ENCODE measurements at places on chromosomes 4 and X.

GRCh38 chr4:1451752-1452122 lies 45.5 kb upstream of the NKX1-1 start:
- no peak for DNase-seq

GRCh38 chrX:63526863-63527262 lies 175.7 kb upstream of the SPIN4 start:
- no peak for DNase-seq

GRCh38 chrX:48676106-48676892 lies 7.3 kb upstream of the WAS start:
- peak; percentile 89 for DNase-seq

DNA sequence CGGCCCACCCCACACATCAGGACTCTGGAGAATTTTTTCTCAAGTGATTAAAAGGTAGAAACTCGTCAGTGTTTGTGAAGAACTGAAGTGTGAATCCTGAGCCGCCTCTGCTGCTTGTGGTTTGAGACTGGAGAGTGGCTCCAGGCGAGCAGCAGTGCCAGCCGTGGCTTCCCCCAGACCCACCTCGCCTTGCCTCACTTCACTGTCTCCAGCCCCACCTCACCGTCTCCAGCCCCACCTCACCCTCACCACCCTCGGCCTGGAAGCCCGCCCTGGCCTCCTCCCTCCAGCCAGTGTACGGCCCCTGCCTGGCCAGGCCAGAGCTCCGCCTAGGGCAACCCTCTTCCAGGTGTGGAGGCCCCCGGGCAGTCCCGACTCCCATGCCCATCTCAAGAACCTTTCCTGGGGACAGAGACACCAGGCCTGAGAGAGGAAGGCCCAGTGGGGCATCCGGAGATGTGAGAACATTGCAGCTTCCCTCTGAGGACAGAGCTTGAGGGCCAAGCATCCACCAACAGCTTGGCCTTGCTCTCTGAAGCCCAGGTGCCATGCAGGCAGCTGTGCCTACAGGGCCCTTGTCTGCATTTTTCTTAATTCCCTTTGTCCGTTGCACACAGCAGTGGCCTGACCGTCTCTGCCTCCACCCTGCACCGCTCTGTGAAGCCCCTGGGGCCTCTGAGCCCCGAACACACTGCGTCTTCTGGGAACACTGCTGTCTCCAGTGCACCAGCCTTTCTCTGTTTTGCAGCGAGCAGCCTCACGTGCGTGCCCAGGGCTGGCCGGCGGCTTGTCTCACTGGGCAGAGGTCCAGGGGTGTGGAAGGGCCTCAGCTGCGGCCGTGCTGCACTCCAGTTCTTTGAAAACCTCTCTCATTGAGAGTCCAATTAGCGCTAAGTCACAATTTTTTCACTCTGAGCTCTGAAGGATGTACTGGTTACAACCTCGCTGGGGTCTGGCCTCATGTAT lies 13.8 kb downstream of the SH3BP2 start:
- no peak for DNase-seq

- DNase-seq: no peak
Measured at GRCh38 chr4:26473893-26474292, 16.4 kb downstream of the CCKAR start.

GRCh38 chr4:1416051-1416947 lies 10.1 kb upstream of the NKX1-1 start:
- DNase-seq: no peak

DNA sequence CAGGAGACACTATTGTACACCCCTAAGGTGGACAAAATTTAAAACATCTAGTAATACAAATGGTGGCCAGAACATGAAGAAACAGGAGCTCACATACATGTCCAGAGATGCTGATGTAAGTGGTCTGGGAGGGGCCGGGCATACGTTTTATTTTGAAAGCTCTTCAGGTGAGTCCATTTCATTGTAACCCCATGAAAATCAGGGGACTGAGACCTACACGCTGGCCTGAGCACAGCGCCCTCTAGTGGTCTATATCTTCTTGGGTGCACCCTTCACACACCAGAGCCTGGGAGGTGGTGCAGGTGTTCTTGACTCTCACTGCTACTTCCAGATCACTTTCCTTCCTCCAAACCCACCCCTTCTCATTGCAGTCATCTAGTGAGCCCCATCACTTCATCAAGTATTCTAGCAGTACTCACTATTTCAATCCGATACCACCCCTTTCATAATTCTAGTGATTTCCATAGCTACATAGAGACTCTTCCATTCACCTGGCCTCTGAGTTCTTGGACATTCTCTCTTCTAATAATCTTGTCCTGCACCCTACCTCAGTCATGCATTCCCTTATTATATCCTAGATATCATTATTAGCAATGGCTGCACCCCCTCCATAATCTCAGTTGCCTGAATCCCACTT lies 4.3 kb upstream of the TLR6 start:
- DNase-seq: peak; percentile 76

DNA sequence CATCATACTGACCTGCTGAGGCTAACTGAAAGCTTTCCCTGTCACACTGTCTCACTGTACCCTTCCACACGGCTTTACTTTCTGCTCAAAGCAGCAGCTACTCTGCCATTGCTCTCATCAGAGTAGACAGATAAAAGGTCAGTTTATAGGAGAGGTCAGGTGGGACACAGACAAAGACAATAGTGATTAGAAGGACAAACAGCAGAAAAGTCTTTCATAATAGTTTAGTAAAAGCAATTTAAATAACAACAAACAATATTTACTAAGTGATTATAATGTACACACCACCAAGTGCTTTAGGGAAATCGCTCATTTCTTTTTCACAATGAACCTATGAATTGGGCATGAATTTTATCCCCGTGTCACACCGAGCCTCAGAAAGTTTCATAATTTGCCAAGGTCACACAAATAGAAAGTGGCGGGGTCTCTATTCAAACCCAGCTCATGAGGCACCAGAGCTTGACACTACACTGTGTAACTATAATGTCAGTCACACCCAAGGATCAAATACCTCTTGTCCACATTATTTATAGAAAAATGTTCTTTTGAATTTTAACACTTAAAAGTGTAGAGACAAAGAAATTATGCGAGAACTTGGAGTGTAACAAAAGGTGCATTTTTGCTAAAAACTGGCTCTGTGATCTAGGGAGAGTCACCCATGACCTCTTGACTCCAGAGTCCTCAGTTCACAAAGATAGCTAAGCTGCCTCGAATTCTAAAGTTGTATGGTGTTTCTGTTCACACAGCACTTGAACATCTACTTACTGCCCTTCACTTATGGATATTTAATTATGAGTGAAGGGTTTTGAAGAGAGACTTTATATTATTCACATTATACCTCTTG lies 24.5 kb upstream of the SORBS2 start:
- DNase-seq: no peak

DNA sequence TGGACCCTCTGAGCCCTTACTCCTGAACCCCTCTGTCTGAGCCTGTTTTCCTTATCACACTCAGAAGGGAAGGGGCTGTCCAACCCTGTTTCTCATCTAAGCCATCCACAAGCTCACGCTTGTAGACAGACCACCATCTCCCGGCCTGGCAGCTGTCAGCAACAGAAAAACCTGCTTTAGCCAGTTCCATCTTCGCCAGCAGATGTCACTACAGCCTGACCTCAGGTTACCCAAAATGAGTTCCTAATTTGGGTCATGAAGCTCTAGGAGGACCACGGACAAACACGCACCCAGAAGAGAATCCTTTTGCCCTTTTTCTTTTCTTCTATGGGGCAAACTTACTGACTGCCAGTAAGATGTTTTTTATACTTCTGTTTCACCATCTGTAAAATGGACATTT lies 445.4 kb downstream of the BCOR start:
- DNase-seq: peak; percentile 4

DNA sequence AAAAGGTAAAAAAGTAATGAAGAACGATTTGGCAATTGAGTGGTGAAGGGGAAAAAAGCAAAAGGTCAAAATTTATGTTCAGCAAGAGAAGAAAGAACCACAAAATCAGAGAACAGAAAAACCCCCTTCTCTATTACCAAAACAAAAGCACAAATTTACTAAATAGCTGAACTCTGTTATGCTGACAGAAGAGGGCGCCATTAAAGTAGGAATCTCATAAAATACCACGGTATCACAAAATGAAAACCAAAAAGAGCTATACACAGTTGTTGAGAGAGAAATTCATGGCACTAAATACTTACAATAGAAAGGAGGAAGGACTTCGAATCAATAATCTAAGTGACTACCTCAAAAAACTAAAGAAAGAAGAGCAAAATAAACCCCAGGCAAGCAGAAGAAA lies 69.6 kb upstream of the CXorf66 start:
- DNase-seq: no peak
